ENCODE measurements at places on chromosomes 2 and 18.
A peak's percentile ranks its signal among the peaks of the same experiment; 100 is the strongest.

GRCh38 chr2:130901061-130901460, 64.3 kb downstream of the ARHGEF4 start:
- no peak for DNase-seq

DNA sequence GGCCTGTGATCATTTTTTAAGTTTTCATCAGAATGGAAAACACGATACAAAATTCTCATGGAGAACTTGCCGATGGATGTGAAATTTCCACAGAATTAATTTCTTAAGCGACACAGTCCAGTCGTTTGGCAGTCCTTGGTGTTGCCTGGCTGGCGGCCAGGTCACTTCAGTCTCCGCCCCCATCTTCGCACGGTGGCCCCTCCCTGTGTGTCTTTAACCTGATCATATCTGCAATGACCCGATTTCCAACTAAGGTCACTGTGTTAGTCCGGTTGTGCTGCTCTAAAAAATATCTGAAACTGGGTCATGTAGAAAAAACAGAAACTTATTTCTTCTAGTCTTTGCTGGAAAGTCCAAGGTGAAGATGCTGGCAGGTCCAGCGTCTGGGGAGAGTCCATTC, 44.5 kb upstream of the COPS8 start:
- DNase-seq: no peak

DNA sequence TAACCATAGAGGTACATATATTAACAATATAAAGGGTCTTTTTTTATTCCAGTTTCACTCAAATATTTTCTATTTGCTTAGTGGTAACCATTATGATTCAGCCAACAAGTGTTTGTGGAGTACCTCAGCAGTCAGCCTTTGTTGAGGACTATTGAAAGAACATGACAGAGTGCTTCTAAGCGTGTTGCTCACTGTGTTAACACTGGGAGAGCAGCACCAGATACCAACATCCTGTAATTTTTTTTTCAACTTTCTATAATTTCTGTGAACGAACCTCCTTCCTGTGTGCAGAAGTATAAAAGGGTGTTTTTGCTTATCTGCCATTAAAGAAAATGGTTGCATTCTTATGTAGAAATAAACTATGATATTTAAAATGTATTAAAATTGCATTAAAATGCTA, 239.0 kb downstream of the PHLPP1 start:
- DNase-seq: peak; percentile 11

GRCh38 chr18:46302528-46303485, 198.6 kb downstream of the HAUS1 start:
- no peak for DNase-seq

DNA sequence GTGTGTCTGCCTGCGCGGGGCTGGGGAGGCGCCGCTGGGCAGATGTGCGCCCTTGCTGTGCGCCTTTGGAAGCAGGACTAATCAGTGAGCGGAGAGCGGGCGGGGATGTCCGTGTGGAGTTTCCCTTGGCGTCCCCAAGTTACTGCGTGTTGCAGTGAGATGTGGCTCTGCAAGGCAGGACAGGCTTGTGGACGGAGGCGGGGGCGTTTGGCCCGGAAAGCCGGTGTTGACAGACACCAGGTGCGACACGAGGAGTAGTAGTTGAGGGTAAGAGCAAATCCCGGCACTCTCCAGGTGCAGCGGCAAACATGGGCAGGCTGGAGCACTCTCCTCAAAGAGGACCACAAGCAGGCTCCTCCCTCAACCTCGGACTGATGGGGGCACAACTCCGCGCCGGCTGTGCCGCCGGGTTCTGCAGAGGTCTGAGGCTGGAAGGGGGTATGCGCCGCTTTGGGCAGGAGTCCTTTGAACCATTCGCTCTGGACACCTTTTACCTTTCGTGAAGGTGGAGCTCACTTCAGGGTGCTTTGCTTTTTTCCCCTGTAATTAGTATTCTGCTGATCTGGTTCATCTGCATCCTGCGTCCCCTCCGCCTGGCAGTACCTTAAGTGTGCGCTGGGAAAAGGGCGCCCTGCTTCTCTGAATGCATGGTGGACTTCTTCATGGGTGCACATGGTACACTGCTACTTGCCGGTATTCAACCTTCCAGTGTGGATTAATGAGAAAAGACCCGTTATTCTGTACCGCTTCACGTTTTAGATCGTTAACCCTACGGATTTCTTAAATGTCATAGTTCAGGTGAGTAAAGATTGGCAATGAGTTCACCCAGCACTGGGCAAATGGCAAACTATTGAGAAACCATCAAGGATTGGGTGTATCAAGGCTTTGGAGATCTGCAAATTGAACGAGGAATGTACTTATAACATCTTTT, 608 bp downstream of the CDH7 start:
- peak; percentile 64 for DNase-seq

GRCh38 chr18:9796935-9797549, 88.7 kb upstream of the TXNDC2 start:
- DNase-seq: no peak

- no peak for DNase-seq
Observed at GRCh38 chr2:64492821-64493220, 31.3 kb upstream of the AFTPH start.

- DNase-seq: no peak
Observed at GRCh38 chr2:99689145-99689742, 199.4 kb upstream of the REV1 start.

GRCh38 chr2:6109831-6110230, 417.6 kb downstream of the SOX11 start:
- DNase-seq: no peak

DNA sequence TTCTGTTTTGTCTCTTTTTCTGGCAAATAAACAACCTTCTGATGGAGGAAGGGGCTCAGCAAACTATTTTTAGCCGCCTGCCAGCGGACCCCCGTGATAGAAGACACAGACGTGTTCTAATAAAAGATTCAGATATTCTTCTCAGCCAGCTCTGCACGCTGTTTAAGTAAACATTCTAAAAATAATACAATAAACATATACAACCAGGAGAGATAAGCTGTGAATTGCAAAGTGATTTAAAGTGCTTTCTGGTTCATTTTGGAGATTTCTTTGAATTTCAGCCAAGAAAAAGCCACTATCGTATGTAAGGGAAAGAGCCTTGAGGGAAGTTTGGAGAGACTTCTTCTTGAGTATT, 201.3 kb downstream of the EPHA4 start:
- DNase-seq: no peak

GRCh38 chr2:110903548-110903947, 171.2 kb downstream of the ACOXL start:
- no peak for DNase-seq
